ENCODE measurements at places on chromosomes 4 and X.

DNA sequence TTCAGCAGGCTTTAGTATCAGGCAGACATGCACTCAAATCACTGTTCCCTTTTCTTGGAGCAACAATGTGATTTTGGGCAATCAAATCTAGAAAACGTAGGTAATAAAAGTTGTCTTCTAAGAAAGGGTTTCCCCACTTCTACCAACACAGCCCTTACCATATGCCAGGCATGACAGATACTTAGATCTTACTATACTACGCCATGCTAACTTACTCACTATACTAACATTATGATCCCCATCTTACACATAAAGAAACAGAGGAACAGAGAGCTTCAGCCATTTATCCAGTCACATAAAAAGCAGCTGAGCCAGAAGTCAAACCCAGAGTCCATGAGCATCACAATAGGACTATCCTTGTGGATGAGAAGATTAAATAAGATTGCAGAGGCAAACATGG lies 9.2 kb downstream of the TXK start:
- DNase-seq = no peak

- peak; percentile 95 for DNase-seq
Observed at GRCh38 chrX:47361538-47362511, 8.6 kb upstream of the ZNF157 start.

DNA sequence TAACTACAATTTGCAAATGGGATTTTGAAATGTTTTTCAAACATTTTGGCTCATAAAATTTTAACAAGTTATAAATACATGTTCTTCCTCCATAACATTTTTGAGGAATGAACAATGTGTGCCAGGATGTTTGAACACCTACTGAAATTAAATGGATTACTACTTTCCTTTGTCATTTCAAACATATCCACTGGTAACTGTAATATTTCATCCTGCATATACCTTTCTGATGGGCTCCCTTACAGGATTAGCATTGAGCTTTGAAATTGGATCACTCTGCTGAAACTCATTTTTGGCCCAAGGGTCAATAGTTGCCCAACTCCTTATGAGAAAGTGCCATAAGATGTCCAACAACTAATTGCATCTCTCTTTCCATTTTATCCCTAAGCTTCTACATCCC lies 17.6 kb downstream of the GRPR start:
- DNase-seq = peak; percentile 62

DNA sequence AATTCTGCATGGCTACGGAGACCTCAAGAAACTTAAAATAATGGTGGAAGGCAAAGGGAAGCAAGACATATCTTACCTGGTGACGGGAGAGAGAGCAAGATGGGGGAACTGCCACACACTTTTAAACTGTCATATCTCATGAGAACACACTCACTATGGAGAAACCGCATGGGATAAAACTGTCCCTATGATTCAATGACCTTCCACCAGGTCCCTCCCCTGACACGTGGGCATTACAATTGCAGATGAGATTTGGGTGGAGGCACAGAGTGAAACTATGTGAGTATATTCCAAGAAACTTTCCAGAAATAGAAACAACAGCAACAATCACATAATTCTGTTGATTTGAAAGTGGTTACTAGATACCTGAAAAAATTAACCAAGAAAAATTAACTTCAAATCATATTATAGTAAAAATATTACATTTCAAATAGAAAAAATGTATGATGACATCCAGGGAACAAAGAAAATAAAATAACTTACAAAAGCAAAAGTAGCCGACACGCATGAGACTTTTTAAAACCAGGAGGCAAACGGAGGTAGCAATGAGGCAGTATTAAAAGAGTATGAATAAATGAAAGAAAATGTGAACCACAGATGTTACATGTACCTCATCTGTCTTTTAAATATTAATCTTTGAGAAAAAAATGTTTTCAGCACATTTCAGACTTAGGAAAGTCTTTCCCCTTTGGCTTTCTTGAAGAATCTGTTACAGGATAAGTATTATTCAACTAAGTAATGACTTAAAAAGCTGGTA lies 879.5 kb downstream of the TECRL start:
- DNase-seq = no peak

GRCh38 chrX:106378616-106379015 lies 210.5 kb downstream of the PWWP3B start:
- no peak for DNase-seq

- DNase-seq = no peak
Observed at GRCh38 chr4:131531087-131531486, 1618.0 kb upstream of the PCDH10 start.

DNA sequence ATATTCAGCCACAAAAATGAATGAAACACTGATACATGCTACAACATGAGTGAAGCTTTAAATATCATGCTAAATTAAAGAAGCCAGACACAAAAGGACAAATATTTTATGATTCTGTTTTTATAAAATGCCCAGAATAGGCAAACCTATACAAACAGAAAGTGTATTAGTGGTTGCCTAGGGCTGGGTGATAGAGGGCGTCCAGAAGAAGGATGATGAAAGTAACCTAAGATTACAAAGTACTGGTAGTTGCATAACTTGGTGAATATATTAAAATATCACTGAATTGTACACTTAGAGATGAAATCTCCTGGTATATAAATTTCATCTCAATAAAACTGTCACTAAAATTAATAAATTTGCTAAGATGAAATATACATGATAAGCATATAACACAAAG lies 67.5 kb downstream of the FBXW7 start:
- no peak for DNase-seq

DNA sequence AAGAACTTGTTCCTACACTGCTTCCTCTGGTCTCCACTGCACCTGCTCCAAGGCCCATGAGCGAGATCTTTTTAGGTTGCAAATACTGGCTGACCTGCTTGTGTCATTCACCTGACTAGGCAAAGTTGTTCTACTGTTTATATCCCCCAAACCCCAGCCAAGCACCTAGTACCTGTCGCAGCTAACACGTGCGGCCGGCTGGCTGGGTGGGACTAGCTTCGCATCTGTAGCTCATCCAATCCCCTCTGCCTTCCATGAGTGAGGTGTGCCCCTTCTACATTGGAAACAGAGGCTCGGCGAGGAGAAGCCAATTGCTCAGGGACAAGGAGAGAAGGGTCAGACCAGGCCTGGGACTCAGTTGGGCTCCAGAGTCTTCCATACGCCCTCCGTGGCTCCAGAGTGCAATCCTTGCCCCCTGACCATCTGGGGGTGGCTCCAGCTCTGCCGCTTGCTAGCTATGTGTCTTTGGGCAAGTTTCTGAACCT lies 86.5 kb downstream of the WFS1 start:
- DNase-seq = no peak

GRCh38 chr4:88382621-88383020 lies 4.0 kb downstream of the HERC6 start:
- DNase-seq = no peak

- DNase-seq = no peak
Observed at GRCh38 chr4:187178084-187178483, 454.4 kb upstream of the FAT1 start.

GRCh38 chr4:26076000-26076587 lies 162.1 kb downstream of the SMIM20 start:
- DNase-seq = no peak

DNA sequence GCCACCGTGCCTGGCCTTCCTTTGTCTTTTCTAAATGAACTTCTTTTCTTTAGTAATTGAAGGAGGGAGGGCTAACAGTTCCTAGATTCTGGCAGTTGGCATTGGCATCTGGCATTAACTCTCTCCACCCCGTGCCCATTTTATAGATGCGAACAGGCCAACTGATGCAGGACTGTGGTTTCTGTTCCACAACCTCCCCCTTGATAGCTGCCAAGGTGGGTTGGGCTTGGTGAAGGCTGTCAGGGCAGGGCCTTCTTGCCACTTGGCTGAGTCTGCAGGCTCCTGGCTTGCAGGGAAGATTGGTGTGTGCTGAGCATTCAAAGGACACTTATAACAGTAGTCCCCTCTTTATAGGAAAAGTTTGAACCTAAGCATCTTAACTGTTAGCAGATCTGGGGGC lies 4.3 kb downstream of the SOWAHD start:
- no peak for DNase-seq

DNA sequence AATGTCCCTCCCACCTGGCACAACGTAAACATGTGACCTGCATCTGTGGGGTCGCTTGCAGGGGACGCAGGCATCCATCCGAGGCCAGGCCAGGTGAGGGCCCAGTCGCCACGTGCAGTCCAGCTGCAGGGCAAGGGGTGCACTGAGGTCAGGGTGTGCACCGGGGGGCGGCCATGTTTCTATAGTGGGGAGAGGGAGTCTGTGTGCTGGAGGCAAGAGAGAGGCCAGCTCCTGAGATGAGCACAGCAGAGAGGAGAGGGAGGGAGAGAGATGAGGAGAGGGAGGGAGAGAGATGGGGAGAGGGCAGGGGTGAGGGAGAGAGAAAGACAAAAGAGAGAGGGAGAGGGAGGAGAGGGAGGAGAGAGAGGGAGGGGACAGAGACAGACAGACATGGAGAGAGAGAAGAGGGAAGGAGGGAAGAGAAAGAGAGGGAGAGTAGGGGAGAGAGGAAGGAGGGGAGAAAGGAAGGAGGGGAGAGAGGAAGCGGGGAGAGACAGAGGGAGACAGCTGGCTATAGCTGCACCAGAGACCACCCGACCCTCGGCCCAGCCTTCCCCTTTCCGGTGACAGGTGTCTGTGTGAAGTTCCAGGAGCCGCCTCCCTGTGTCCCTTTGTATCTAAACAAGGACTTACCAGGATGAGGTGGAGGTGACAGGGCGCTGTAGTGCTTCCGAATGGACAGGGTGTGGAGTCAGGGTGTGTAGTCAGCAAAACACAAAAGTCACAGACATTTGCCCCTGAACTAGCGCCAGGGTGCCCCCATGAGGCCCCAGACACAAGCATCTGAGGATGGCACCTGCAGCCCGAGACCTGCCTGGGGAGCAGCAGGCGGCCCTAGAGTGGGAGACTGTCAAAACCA lies 68.7 kb downstream of the ADRA2C start:
- no peak for DNase-seq

- no peak for DNase-seq
Observed at GRCh38 chr4:7717161-7717560, 222.5 kb downstream of the AFAP1 start.

GRCh38 chr4:164239976-164240375 lies 514.0 kb upstream of the SMIM31 start:
- DNase-seq = no peak

DNA sequence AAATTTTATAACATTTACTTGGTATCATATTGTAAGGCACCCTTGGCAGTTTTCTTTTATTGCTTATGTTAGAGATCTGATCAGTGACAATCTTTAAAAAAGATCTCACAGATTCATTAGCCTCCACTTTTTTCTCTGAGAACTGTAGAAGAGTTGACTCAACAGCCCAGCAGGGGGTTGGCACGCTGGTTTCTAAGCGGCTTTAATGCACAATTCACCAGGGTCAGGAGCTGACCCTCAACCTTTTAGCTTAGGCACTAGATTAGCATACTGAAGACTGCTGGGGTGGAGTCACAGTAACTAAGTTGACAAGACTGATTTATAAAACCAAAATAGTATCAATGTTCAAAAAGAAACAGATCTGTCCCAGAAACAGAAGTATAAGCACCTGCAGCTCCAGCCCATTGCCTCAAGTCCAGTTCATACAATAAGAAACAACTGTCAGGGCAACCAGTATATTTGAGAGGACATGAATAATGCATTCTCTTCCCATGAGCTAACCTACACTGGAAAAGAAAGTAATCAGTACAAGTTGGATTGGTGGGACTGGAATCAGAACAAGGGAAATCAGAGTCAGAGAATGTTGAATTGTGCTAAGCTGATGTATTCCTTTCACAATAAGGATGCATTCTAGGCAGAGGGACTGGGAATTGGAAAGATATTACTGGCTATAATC lies 77.6 kb downstream of the PDE5A start:
- no peak for DNase-seq

DNA sequence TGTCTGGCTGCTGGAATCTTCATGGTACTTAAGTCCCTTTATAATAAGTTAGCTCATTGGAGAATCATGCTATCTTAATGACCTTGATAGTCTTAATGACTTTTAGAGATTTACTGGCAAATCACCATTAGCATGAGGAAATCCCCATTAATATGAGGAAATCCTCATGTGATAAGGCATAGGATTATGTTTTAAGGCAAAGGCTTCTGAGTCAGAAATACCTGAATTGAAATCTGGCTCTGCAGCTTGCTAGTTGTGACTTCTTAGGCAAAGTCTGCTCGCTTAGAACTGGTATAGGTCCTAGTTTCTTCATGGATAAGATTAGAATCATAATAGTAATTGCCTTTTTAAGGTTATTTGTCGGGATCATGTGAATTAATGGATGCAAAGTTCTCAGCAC lies 190.2 kb upstream of the BANK1 start:
- DNase-seq = no peak

- no peak for DNase-seq
Observed at GRCh38 chr4:137300776-137301175, 231.5 kb downstream of the PCDH18 start.

GRCh38 chr4:144451766-144452450 lies 194.0 kb upstream of the HHIP start:
- no peak for DNase-seq

GRCh38 chrX:121405826-121406225 lies 358.4 kb downstream of the GLUD2 start:
- DNase-seq = no peak

- no peak for DNase-seq
Observed at GRCh38 chr4:105461621-105462382, 12.1 kb downstream of the PPA2 start.

DNA sequence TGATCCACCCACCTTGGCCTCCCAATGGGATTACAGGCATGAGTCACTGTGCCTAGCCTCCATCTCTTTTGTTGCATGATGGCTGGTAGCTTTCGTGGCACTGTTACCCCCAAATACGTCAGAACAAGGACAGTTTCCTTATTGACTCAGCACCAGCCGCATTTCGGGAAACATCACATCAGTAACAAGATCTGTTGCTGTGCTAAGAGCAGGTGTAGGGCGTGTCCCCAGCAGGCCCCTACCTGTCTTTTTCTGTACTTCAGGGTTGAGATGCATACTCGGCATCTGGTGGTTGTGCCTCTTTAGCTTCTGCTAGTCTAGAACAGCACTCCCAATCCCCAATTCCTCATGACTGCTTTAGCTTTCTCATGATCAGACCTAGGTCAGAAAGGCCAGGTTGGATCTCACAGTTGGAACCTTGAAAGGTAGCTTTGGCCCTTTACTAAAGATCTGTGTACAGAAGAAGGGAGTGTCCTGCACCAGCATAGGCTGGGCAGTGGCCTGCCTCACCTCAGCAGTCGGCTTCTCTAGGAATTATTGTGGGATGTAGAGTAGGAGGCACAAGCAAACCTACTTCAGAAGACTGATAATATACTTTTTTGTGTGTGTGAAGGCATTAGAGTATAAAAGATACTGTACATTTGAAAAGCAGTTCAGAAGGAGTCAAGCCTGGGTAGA lies 36.8 kb downstream of the NSD2 start:
- no peak for DNase-seq

- peak; percentile 50 for DNase-seq
Observed at GRCh38 chr4:170047771-170048354, 21.7 kb upstream of the MFAP3L start.

DNA sequence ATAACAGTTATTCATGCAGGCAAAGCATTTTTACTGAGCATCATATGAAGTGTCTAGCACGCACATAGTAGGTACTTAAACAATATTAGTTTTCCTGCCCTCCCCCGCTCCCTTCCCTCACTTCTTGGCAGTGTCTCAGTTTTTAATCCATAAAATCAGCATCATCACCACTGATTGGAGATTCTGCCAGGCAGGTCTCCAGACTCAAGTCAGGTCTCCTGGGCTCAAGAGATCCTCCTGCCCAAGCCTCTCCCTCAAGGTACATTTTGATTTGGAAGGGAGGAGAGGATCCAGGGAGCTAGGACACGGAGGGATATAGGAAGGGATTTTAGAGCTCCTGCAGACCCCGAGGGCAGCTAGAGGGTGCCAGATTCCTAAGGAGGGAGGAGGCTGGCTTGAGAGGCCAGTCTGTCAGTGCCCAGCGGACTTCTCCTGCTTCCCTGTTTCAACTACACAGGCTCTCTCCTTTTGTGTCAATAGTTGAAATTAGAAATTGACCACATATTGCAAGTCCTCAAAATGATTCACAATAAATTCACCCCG lies 4.4 kb upstream of the FAT1 start:
- DNase-seq = no peak
